ENCODE measurements at places on chromosomes 16 and 17.
A peak's percentile ranks its signal among the peaks of the same experiment; 100 is the strongest.

- no peak for DNase-seq
Measured at GRCh38 chr17:44830359-44831288, 537 bp upstream of the GJC1 start.

DNA sequence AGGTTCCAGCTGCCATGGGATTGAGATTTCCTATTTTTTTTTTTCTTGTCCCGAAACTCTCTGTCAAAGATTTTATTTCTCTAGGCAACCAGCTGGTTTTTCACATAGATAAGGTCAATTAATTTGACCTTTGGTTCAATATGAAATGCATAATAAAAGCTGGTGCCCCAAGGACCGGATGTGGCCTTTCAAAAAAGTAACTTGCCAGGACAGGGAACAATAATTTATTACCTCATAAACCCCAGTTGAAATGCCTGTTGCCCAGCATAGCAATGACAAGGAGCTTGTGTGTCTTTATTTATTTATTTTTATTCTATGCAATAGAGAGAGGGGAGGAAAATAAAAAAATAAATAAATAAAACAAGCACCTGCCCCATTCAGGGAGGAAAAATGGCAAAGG, 472.7 kb downstream of the KCNJ2 start:
- no peak for DNase-seq

DNA sequence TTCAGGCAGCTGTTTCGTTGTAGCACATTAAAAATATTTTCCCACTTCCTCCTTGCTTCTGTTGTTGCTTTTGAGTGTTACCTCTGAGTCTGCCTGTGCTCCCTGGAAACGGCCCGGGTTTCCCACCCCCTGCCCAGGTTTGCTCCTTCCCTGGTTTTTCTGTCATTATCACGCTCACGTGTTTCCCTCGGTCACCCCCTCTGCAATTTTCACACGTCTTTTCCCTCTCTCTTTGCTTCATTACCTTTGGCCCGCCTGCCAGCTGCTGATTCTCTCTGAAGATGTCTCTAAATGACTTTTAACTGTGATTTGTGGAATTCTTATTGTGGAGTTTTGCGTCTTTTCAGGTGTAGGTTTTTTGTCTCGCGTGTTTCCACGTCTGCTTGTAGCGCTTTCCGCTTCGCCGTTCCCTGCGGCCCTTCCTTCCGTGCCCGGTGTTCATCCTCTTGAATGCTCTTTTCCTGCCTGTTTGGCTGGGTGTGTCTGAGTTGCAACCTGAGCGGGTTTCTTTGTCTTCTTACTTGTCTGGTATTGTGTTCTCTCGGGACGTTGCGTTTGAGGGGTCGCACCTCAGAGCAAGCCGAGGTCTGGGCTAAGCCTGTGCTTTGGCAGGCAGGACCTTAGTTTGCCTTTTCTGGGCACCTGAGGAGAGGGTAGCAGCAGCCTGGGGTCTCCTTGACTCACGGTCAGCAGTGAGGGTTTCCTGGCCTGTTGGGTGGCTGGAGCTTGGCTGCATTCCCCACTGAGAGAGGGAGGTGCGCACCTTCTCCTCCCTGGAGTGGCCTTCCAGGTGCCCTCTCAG, 96.3 kb upstream of the ZNF750 start:
- DNase-seq, result no peak

DNA sequence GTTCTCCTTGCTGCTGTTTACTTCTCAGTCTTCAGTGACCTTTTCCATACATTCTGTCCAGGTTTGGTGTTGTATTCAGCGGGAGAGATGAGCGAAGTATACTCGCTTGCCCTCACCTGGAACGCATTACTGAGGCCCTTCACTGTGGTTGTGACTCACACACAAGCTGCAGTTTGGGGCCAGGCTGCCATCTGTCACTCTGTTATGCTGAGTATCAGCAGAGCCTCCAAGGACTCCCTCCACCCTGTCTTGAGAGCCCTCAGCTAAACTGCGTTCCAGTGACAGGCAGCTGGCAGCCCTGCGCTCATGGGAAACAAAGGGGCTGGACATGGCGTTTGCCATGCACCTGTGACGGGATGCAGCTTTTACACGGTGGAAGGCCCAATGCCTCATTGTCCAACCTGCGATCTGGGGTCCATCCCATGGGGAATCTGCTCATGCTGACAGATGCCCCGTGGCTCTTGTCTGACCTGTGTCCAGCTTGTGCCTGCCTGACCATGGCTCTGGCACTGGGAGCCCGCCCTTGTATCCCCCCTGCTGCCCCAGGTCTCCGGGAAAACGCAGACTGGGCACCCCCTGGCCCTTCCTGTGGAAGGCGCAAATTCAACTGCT, 6.5 kb upstream of the ZNF778 start:
- no peak for DNase-seq

GRCh38 chr17:68456339-68457167, 743 bp downstream of the WIPI1 start:
- DNase-seq, result peak; percentile 65

GRCh38 chr17:80416940-80417293, 1.9 kb downstream of the ENDOV start:
- DNase-seq, result no peak

- DNase-seq, result no peak
Measured at GRCh38 chr16:83626204-83626603, 181.6 kb upstream of the HSBP1 start.

Data from fibroblast of skin of left biceps (primary cell).